ENCODE measurements at places on chromosomes 13 and 19.

GRCh38 chr13:61777899-61778298 lies 362.2 kb upstream of the PCDH20 start:
- DNase-seq, result no peak

- DNase-seq, result peak; percentile 32
These were observed 107.2 kb upstream of the CACNA1A start for GRCh38 chr19:13613447-13613846.

GRCh38 chr19:37389234-37389633 lies 18.3 kb downstream of the ZNF527 start:
- no peak for DNase-seq

DNA sequence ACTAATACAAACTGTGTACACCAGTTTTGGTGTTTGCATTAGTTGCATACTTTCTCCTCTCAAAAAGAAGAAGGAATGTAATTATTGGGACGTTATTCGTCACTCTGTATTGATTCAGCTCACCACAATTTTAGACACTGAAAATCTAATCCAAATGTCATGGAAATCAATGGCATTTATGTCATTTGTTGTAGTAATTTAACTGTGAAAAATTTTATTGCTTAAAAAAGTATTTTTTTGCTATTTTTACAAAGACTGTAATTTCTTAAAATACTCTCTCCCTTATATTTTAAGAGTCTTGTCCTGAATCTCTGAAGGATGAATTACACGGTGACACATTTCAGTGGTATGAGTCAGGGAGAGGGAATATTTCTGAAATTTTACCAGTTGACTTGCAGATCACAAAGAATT lies 2117.6 kb downstream of the PCDH9 start:
- DNase-seq, result no peak

- no peak for DNase-seq
These were observed 5.7 kb downstream of the ERF start for GRCh38 chr19:42249149-42249750.

DNA sequence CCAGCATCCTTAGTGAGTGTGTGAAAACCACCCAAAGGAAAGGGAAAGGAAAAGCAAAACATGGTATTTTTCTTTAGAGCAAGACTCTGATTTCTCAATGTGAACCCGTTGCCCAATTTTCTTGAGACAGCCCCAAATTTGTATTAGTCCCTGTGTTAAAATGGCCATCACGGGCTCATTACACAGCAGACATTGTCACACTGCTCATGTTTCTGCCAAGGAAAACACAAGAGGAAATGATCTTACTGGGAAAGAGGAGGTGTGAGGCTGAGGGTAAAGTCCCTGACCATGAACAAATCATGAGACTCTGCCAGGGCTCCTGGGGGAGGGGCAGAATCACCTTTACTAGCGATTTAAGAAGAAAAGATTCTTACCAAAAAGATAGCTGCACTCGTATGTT lies 54.4 kb downstream of the FAM124A start:
- no peak for DNase-seq

GRCh38 chr19:15291548-15292021 lies 40.8 kb downstream of the BRD4 start:
- DNase-seq, result no peak

GRCh38 chr19:10565028-10565566 lies 713 bp downstream of the KRI1 start:
- peak; percentile 77 for DNase-seq

- no peak for DNase-seq
These were observed 69.0 kb upstream of the DOCK9 start for GRCh38 chr13:99046851-99047250.

DNA sequence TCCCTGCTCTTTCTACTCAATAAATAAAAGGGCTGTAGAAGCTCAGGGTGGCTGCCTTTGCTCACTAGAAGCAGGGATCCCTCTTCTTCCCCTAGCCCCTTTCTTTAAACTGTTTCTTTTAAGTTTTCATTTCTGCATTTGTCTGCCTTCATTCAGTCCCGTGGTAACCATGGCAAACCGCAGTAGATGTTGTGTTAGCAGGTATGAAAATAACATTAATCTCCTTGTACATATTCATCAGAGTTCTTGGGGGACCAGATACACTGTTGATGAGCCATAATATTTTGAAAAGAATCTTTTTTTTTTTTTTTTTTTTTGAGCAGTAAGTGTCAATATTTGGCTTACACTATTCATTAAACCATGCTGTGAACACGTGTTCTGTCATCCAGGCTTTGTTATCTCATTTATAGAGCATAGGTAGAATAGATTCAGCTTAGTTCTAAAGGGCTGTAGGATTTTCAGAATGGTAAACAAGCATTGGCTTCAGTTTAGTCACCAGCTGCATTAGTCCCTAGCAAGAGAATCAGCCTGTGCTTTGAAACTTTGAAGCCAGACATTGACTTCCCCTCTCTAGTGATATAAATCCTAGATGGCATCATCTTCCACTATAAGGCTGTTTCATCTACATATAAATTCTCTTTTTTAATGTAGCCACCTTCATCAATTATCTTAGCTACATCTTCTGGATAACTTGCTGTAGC lies 59.4 kb upstream of the SPRY2 start:
- peak; percentile 27 for DNase-seq

GRCh38 chr13:29524176-29524575 lies 71.3 kb downstream of the SLC7A1 start:
- no peak for DNase-seq

DNA sequence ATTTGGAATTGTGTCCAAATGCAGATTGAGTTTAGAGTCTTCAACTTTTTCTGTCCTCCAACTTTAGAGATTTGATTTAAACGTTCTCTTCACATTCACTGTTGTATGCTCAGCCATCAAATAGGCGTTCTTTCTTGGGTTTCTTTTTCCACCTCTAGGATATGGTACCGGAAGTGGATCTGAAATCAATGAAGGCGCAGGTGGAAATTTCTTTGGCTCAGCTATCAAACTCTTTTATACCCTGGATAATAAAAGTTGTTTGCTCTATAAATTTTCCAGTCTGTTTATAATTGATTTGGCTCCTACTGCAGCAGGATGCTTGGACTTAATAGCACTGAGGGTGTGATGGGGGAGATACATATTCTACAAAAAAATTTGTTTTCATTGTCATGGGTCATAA lies 1.6 kb downstream of the COG3 start:
- no peak for DNase-seq

DNA sequence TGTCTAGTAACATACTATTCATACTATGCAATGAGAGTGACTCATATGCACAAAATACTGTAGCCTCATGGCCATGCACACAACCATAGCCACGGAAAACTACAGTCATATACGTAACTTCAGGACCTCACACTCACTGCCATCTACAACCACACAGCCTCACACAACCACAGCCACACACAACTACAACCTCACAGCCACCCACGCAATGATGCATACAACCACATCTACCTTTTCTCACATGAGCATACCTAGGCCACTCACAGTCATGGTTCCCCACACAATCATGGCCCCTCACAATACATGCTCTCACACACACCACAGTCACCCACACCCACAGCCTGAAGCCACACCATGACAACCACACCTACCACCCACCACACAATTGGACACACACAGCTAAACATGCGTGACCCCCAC lies 8.7 kb upstream of the TNFSF14 start:
- no peak for DNase-seq

DNA sequence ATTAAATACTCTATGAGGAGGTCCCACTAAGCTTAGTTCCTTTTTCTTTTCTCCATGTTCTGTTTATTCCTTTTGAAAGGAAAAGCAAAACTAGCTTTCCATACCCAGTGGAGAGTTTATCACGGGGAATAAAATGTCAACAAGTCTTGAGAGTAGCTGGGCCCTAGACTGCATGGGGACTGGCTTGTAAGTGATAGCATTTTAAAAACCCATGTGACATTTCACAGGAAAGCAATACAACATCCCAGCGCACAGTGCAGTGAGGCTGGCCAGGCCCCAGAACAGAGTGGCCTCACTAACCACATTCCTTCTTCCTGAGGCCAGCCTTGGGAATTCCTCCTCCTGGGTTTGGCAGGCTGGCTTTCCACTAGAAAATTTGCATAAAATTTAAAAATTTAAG lies 149.8 kb downstream of the DLEU7 start:
- DNase-seq, result peak; percentile 33

DNA sequence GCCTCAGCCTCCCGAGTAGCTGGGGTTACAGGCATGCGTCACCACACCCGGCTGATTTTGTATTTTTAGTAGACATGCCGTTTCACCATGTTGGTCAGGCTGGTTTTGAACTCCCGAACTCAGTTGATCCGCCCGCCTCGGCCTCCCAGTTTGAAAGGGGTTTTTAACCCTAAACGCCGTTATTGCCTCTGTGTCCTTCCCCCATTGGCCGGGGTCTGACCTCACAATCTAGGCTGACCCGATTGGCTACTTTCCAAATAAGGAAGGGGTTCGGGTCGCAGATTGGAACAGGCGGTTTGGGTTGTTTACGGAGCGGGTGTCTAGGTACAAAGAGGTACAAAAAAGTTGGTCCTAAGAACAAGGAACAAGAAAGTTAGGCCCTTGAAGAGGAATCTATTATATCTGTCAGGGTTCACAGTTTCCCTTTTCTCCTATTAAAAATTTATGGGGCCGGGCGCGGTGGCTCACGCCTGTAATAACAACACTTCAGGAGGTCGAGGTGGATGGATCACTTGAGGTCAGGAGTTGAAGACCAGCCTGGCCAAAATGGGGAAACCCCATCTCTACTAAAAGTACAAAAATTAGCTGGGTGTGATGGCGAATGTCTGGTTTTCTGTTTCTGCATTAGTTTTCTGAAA lies 1.0 kb downstream of the ZNF253 start:
- no peak for DNase-seq

GRCh38 chr13:91609353-91609752 lies 210.9 kb downstream of the GPC5 start:
- peak; percentile 5 for DNase-seq

GRCh38 chr13:41567363-41567762 lies 110.0 kb downstream of the RGCC start:
- DNase-seq, result no peak

- DNase-seq, result peak; percentile 66
These were observed 2.5 kb upstream of the GRWD1 start for GRCh38 chr19:48443256-48443655.

GRCh38 chr19:52535771-52536447 lies 8.4 kb downstream of the ZNF808 start:
- peak; percentile 96 for DNase-seq

DNA sequence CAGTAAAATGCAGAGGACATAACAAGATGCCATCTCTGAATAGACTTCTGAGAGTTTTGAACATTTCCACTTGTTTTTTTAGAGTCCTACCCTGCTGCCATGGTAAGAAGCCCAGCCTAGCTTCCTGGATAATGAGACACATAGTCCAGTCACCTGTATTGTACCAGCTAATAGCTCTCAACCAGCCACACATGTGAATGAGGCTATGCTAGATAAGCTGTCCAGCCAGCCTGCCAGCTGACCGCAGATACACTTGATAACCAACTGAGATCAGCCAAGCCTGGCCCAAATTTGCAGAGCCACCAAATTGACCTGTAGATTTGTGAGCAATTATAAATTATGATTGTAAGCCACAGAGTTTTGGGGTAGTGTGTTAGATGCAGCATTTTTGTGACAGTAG lies 10.7 kb downstream of the RFXAP start:
- DNase-seq, result no peak

DNA sequence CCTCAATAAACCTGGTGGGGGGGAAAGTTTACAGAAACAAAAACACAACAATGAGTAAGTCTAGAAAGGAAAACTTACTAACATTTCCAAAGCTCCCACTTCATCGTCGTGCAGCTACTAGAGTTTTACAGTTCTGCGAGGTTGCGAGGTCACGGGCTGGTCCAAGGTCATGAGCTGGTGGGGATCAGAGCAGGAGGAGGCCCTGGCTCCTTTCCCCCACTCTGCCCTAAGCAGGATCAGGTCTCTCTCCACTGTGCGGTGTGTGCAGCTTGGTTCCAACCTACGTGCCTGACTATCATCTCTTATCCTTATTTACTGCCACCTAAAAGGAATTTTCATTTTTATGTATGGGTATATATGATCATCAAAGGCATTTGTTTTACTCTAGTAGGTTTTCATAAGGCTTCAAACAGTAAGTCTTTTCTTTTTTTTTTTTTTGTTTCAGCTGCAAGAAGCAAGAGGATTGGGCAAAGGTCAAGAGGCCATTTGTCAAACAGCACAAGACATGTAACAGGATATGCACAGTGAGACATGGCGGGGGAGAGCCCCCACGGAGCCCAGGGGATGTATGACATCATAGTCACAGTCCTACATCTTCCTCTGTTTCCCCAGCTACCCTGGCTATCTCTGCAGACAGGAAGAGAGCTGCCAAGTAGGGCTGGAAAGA lies 76.6 kb upstream of the POMP start:
- peak; percentile 15 for DNase-seq

- no peak for DNase-seq
These were observed 513.6 kb downstream of the IRS2 start for GRCh38 chr13:109272595-109273325.

- DNase-seq, result peak; percentile 14
These were observed 17.1 kb upstream of the CHST8 start for GRCh38 chr19:33604651-33605050.

- DNase-seq, result no peak
These were observed 2.7 kb downstream of the MAB21L1 start for GRCh38 chr13:35473802-35474201.

All from stomach (tissue), 19 donors.